ENCODE measurements at places on chromosomes 11 and 22.

GRCh38 chr11:46894961-46895360, 23.4 kb downstream of the LRP4 start:
- DNase-seq: no peak

- DNase-seq: no peak
Measured at GRCh38 chr11:116234989-116235568, 537.7 kb downstream of the BUD13 start.

DNA sequence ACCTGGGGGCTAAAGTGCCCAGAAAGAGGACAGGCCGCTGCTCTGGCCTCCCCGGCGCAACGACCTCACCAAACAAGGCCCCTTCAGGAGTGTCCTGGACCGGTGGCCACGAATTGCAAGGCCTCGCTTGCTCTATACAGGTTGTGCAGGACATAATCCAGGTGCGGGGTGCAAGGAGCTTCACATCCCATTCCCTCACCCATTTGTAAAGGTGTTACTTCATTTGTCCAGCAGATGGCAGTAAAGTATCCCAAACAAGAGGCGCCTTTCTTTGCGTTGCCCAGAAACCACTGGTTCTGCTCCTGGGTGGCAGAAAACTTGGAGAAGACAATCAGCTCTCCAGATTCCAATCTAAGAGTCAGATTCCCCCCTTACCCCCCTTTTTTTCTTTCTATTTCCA, 35.9 kb upstream of the PRDM11 start:
- DNase-seq: peak; percentile 16

GRCh38 chr11:113884361-113884836, 9.0 kb upstream of the USP28 start:
- DNase-seq: no peak

GRCh38 chr22:37741312-37741795, 44.5 kb downstream of the TRIOBP start:
- no peak for DNase-seq

- DNase-seq: no peak
Measured at GRCh38 chr11:86360775-86361395, 13.8 kb upstream of the CCDC81 start.

DNA sequence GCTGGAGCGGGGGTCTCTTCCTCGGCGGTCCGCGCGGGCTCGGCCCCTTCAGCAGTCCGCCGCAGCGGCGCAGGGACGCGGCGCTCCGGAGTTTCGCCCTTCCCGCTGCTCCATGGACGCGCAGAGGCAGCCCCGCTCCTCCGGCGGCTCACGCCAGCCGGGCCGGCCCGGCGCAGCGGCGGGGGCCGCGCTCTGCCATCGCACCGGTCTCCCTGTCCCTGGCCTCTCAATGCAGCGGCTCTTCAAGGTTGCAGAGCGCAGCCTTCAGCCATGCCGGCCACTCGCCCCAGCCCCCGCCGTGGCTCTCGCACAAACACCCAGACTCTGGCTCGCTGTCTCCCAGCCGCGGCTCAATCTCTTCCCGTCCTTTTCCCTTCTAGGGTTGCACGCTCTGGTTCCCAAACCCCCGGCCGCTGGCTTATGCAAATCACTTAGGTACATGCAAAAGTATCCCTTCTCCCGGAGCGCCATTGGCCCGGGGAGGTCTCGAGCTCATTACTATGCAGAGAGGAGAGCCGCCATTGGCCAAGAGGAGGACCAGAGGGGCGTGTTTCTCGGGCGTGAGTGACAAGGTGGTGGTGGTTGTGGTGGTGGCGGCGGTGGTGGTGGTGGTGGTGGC, at the start of gene LGR4:
TSS of gene LGR4 (minus strand) at position 393 of the 619 bp plus-strand sequence. CDS start 488 bp downstream, outside the sequence.
- peak; percentile 61 for DNase-seq

DNA sequence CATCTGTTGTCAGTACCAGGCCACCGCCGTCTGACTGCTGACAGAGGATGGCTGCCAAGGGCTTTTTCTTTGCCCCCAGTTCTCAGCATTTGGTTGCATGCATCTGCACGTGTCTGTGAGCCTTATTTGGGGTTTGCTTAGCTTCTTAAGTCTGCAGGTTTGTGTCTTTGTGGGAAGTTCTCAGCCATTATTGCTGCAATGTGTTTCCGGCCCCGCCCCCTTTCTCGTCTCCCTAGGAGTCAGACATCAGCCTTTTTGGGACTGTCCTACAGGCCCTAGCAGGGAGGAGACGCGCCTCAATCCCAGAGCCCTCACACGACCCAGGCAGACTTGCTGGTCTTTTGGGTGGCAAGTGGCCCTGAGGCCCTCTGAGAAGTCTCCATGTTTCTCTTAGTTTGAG, 8.0 kb downstream of the MOB2 start:
- no peak for DNase-seq

DNA sequence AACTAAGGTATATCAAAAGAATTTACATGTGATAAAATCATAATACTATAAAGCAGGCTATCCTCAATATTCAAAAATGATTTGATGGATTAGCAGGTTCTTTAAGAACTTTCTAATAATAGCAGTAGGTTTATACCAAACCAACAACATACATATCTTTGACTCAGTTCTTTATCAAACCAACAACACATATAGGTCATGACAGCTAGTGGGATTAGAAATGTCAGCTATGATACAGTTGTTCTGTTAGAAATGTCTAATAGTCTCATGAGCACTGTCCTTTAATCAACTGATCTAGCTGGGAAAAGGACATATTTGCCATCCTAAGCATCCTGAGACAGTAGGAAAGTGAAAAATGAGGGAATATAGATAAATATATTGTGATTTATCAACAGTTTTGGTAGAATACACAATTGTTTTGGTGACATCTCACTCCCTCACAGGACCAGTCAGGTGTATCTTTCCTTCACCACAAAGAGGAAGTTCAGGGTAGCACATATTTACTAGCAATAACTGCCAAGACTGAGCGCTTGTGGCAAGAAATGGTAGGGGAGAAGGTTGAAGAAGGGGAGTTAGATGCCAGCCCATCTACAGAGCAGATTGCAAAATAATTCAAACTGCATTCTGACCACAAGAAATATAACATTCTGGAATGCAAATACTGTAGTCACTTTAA, 90.8 kb upstream of the APOA1 start:
- DNase-seq: no peak

DNA sequence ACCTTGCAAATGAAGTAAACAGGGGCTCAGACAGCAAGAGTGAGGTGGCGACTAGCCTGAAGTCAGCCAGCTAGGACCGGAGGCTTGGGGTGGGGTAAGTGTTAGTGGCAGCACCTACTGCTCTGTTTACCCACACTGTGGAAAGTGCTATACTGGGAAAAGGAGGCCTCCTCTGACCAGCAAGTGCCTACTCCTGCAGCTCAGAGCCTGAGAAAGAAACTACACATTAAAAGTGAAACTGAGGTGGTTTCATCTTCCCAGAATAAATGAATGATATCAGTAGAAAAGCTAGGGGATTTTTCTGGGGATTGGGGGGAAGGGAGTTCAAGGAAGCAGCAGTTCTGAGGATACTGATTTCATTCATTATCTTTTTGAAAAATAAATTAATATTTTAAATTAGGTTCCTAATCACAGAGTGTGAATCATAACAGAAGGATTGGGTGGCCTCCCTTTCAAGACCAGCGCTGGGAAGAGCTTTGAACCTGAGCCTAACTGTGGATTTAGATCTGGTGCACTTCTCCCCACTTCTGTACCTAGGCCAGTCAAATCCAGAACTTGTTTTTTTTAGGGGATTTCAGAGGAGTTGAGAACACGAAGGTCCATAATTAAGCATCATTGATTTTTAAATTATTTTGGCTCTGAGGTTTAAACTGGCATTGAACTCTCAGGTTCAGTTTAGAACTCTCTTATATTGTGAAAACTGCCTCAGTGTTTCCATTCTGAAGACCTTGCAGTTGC, 48.1 kb upstream of the GRAMD1B start:
- DNase-seq: no peak

DNA sequence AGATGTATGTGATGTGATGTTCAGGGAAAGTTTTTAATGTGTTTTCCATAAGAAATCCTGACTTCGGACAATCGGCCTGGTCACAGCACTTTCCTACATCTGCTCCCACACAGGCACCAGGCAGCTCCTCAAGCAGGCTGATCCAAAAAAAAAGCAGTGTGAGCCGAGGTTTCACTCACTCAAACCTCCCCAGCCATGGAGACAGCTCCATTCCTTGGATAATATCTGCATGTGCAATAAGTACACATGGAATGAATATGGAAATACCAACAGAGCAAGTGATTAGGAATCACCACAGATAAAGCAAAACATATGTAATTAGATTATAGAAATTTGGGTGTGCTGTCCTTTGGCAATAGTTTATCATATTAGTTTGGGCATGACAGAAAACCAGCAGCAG, 88.8 kb upstream of the API5 start:
- DNase-seq: no peak

GRCh38 chr22:48592066-48592345, 1235.7 kb downstream of the BRD1 start:
- DNase-seq: no peak

GRCh38 chr11:17542249-17542648, 2.0 kb downstream of the USH1C start:
- no peak for DNase-seq

DNA sequence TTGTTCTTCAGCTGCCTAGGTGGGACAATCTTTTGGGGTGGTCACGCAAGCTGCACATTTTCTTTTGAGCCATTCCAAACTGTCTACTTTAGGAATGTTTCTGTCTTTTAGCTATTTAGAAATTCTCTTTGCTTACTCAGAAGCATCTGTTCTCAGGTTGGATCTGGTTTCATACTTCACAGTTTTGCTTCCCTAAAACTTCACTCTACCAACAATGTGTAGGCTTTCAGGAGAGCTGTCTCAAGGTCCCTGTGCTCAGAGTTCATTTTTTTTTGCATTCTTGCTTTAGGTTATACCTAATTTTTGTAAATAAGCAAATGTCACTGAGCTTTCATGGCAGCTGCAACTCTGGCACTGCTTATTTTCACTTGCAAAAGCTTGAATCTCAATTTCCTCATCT, 36.7 kb downstream of the CCDC90B start:
- DNase-seq: no peak

DNA sequence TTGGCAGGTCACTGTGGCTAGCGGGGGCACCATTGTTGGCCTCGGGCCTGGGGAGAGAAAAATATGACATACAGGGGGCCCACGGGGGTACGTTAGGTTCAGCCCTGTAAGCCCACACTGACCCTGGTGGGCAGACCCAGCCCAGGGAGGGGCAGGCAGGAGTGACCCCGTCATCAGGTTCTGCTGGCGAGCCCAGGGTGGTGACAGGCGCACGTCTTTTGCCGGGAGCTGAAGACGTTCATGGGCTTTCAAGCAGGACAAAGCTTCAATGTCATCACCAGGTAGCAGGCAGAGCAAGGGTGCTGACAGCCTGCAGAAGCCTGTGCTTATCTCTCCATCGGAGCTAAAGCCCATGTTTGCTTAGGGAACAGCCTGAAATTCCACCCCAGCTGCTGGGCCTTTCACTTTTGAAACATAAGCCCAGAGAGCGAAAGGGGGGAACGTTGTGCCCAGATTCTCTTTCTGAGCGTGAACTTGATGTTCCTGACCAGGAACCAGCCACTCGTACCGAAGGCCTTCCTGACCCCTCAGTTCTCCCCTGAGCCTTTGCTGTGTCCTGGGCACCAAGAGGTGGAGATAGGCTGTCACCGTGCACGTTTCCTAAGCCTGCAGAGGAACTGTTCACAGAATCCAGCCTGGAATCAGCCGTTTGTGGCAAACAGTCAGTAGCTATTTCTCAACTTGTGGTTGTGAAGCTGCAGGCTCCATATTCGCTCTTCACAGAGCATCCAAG, 74.0 kb upstream of the ATXN10 start:
- no peak for DNase-seq

GRCh38 chr11:1923201-1923956, 3.9 kb downstream of the TNNT3 start:
- no peak for DNase-seq

Measured in stimulated activated CD4-positive, alpha-beta T cell treated with anti-CD3 and anti-CD28 coated beads, Interleukin-4, amount 100 ng/mL, for 4 hours (primary cell).